ENCODE measurements at places on chromosomes 1 and 21.

DNA sequence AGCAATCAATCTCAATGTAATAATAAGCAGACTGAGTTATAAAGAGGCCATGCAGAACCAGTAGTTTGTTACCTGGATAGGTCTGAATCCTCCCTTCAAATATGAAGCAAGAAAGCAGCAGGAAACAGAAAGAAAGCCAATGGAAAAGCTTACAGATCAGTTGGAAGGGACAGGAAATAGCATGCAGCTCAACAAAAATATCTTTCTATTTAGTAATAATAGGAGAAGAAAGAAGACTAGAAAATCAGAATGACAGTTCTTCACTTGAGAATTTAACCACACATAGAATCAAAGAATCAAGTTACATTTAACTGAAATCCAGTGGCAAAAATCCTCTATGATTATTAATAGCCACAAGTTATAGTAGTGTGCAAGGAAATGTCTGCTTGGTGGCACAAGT is 194.4 kb downstream of the EIF4G3 start:
- DNase-seq: no peak

DNA sequence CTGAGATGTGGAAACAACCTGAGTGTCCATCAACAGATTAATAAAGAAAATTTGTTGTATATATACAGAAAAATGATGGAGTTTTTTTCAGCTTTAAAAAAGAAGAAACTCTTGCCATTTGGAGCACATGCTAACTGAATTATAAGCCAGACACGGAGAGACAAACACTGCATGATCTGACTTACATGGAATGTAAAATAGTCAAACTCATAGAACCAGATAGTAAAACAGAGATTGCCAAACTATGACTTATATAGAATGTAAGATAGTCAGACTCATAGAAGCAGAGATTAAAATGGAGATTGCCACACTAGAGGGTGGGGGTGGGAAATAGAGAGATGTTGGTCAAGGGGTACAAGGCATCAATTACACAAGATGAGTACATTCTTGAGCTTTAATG is 1786.6 kb downstream of the PLA2G4A start:
- DNase-seq: no peak

DNA sequence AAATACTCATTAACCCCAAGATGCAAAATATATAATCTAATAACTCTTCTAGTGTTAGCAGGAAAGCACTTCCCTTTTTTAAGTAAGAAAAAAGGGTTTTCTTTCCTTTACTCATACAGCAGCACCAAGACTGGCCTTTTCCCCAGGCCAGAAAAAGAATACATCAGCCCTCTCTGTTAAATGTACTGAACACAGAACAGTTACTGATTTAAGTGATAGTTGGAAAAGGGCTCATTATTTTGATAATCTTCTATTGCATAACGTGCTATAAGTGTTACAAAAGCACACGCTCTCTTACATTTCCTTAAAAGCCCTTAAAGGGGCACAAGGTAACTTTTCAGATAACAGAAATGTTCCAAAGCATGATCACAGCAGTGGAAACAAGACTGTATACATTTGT is 142.9 kb downstream of the TIAM1 start:
- DNase-seq: no peak

DNA sequence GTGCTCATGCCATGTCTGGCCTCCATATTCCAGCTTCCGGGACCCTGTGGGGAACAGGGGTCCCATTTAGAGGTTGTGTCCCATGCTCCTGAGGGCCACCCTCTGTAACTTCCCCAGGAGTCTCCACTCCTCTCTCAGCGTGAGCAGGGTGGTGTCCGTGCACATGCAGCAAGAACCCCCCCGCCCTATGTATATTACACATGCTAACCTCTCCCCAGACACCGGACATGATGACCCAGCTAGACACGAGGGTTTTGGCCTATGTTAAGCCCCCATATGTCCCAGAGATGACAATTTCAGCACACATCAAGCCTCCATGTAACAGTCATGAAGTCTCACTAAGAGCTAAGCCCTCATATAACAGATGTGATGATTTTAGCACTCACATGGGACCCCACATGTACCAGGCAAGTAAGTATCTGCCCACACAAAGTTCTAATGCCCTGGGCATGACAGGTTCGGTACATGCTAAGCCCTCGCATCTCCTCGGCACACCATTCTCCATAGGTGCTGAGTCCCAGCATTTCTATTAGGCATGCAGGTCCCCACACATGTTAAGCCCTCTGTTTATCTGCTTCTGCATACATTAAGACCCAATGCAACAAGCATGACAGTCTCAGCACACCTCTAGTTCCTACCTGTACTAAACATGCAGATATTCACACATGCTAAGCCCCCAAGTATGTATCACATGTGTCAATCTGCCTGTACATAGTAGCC is 7.1 kb downstream of the FHL3 start:
- no peak for DNase-seq

GRCh38 chr1:172497230-172497629 is 35.7 kb upstream of the SUCO start:
- no peak for DNase-seq

DNA sequence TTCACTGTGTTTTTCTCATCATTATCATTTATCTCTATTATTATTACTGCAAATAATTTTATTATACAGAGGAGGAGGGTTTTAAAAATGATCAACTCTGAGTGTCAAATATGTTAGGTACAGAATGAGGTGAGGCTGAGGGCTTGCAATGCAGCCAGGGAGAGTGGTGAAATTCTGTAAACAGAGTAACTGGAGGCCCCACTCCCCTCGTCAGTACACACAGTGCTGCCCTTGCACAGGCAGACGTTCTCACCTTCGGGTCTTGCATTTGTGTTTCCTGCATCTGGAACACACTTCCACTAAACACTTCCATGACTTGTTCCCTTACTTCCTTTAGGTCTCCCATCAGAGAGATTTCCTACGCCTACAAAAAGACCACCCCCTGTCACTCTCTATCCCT is 24.3 kb upstream of the COA6 start:
- no peak for DNase-seq

DNA sequence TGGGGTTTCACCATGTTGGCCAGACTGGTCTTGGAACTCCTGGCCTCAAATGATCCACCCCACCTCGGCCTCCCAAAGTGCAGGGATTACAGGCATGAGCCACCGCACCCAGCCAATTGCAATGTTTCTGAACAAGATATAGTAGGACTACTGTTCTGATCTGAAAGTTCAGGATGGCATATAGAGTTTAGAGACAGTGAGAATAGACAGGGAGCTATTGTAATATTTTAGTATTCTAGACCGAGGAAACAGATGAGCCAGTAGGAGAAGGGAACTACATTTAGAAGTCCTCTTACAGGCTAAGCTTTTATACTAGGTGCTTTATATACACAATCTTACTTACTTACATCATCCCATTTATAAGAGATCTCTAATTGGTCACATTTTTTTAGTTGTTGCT is 33.1 kb downstream of the SOAT1 start:
- DNase-seq: no peak

GRCh38 chr1:155085504-155086127 is 7.0 kb downstream of the EFNA3 start:
- peak; percentile 30 for DNase-seq

GRCh38 chr1:21005466-21006239 is 171.0 kb downstream of the EIF4G3 start:
- DNase-seq: no peak

DNA sequence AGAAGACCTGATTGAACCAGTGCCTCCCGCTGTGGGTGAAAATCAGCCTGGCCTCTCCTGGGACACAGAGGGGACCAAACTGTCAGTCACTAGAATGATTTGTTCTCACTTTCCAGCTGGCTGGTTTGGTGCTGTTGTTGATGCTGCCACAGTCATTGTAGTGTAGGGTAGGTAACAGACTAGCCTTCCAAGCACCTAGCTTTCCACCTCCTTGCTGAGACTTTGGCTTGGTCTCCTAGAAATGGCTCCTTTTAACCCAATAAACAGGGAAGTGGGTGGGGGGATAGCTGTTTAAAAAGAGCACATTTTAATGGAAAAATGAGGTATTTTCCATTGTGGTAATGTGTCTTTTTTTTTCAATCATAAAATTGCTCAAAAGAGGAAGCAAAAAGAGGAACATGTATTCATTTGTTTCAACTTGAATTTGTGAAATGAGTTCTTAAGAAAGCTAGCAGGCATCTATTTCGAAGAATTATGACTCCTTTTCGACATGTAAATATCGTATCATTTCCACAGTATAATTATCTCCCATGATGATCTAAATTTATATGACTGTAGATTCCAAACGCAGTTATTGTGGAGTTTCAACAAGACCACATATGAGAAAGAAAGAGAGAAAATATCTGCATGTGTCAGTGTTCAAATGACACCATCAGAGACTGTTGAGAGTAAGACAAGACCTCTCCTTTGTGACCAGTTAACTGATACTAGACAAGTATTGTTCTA is 190.1 kb downstream of the HLX start:
- DNase-seq: no peak

GRCh38 chr1:230891413-230891812 is 23.1 kb upstream of the C1orf198 start:
- no peak for DNase-seq

DNA sequence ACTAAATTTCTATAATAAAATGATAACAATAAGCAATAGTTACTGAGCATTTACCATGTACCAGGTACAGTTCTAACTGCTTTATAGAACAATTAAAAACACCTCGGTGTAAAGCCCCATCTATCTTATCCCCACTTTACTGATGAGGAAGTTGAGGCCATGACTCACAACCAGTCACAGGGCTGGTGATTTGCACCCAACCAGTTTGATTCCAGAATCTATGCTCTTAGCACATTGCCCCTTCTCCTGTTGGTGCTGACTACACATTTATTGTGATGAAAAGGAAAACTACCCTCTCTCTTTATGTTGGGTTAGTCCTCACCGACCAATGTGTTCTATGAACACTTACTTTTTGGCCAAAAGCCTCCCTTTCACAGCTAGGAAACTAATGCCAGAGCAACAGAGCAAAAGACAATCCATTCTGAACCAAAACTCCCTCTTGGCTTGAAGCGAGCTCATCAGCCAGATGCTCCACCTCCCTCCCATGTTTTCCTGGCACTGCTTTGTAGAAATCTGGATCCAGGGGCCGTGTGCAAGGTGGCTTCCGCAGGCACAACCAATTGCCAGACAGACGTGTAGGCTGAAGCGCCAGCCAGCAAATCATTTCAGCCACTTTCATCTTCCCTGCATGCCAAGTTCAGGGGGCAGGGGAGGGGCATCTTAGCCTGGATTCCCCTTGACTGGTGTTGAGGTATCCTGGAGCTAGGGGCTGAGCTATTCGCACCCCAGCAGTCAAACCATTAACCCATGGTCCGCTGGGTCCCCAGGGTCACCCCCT is 32.0 kb upstream of the SLC30A1 start:
- peak; percentile 81 for DNase-seq

DNA sequence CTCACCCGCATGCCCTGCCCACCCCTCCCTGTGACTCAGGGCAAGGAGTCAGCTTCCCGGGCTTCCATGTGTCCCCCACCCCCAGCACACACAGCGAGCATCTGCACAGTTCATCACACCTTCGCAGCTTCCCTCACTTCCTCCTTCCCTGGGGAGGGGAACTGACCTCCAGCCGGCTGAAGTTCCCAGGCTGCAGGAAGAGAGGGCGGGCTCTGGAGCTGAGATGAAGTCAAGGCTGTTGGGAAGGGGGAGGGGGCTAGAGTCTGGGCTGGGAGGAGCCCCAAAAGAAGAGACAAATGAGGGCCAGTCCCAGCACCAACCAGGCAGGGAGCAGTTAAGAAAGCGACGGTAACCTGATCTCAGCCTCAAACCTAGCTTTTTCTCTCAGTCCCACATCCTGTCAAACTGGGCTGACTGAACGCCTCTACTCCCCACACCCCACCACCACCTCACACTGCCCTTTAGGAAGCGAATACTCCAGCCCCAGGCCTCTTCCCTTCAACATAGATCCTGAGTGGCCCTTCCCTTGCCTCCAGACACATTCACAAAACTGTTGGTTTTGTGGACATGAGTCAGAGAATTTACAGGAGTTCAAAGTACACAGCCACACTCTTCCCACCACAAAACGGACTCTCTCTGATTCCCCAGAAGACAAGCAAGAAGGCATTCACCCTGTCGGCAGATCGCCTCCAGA is 1.8 kb downstream of the RHOC start:
- peak; percentile 80 for DNase-seq

GRCh38 chr1:36516372-36517010 is 33.8 kb upstream of the CSF3R start:
- DNase-seq: peak; percentile 66

DNA sequence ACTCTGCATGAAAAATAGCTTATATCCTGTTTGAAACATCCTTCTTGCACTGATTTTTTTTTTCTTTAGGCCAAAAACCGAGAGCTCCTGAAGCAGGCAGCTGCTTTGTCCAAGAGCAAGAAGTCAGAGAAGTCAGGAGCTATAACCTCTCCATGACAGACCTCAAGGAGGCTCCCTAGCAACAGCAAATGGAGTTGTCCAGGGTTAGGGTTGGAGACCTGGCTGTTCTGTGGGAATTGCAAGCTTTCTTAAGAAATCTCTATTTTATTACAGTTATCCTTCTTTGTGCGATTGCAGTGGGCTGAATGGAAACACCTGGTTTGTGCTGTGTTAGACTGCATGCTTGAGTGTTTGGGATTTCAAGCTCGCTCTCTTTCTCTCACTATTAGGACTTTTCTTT is 12.6 kb upstream of the STX12 start:
- no peak for DNase-seq

- DNase-seq: no peak
Observed at GRCh38 chr1:54708385-54708784, 7.3 kb upstream of the TTC4 start.

DNA sequence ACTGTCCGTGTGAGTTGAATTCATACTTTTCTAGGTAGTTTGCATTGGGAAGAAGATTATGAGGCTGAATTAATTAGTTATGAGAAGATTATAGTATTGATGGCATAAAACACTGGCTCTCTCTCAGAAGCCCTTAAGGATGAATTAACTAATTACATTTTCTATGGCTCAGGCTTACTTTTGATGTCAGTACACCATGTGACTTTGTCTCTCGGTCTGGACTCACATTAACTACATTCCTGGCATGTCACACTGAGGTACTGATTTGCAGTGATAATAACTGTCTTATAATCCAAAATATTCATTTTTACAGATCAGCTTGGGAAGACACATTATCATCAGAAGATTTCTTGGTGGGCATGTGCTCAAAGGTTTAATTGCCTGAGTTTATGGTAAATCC is 362.2 kb downstream of the ZP4 start:
- no peak for DNase-seq

DNA sequence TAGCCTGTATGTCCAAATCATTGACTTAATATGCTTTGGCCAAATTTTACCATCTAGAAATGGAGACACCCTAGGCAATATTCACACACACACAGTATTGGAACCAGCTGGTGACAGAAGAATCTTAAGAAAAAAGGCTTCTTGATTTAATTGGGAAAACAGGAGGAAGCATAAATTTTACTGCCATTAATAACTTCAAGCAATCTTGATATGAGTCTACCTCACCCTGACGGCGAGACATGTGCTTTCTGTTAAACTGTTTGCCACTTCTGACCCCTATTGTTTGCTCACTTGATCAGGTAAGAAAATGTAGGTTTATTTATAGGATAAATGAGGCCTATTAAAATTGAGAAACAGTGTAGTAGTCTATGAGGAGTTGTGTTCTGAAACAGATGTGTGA is 73.2 kb downstream of the KIFAP3 start:
- no peak for DNase-seq

GRCh38 chr1:10399444-10399941 is 629 bp downstream of the PGD start:
- no peak for DNase-seq
